ENCODE measurements at places on chromosomes 13 and 19.

DNA sequence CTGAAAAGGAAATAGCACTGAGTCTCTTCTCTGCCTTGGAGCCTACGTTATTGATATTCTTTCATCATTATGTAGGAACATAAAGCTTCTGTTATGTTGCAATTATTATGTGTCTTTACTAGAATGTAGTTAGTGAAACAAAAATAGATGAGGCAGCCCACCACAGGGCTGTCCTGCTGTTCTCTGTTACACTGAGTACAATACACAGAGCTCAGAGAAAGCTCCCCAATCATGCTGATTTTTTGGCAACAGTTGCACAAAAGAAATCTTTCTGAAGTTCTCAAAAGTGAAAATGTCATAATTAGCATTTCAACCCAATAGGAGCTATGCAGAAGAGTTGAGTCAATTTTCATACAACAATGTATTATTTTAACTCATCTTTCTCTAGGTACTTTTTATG, 119.5 kb downstream of the EFNB2 start:
- DNase-seq = no peak

DNA sequence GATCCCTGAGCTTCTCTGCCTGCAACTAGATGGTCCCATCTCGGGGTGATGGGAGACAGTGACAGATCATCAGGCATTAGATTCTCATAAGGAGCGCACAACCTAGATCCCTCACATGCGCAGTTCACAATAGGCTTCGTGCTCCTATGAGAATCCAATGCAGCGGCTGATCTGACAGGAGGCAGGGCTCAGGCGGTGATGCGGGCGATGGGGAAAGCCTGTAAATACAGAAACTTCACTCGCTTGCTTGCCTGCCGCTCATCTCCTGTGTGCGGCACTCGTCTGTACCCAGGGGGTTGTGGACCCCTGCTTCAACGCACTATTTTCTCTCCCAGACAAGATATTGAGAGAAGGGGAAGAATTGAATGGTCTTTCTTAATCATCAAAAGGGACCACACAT, 473.9 kb downstream of the ZNF536 start:
- DNase-seq = no peak

- no peak for DNase-seq
These were observed 14.9 kb upstream of the KIR3DL3 start for GRCh38 chr19:54709212-54709948.

GRCh38 chr13:91563799-91564198, 165.4 kb downstream of the GPC5 start:
- no peak for DNase-seq

DNA sequence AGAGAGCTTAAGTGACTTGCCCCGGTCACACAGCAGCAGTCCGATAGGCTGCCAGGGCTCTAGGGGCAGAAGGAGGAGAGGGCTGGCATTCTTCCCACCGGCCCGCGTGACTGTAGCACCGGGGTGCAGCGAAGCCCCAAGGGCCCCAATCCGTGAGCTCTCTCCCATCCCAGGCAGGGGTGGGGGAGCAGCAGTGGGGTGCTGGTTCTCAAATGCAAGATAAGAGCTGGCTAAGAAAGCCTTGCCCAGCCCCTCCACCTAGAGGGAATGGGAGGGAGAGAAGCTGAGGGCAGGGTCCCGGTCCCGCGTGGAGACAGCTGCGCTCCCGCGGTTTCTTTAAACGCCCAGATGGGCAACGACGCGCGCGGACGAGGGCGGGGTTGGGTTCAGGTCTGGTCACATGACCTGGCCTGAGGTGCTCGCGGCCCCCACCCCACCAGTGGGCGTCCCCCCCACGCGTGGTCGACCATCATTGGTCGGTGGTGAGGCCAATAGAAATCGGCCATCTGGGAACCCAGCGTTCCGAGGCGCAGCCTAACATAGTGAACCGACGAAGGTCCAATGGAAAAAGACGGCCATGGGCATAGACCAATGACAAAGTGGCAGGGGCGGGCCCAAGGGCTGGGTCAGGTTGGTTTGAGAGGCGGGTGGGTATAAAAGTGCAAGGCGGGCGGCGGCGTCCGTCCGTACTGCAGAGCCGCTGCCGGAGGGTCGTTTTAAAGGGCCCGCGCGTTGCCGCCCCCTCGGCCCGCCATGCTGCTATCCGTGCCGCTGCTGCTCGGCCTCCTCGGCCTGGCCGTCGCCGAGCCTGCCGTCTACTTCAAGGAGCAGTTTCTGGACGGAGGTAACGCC, at the start of gene CALR:
CALR (plus strand) TSS at position 683 of the 852 bp plus-strand sequence; CDS start at position 754, 71 bp downstream.
- peak; percentile 100 for DNase-seq

GRCh38 chr13:111239764-111240670, 80.4 kb upstream of the TEX29 start:
- no peak for DNase-seq

DNA sequence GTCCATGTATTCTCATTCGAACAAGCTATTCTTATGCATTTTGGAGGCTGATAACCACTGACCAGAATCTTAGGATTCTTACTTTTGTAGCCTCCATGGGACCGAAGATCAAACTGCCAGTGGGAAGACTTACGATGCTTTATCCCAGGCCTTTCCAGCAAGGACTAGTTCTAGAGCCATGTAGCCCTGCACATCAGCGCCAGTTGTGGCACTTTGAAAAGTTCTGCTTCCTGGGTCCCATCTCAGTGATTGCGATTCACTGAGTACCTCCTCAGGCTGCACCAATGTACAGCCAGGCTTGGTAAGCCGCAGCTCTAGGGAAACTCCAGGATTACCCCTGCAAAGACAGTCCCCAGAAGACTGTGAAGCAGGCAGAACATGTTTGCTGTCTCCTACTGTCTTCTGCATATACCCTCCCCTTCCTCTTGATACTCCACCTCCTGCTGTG, 18.9 kb upstream of the ENOX1 start:
- no peak for DNase-seq

Data from CD4-positive, alpha-beta T cell treated with Interleukin-2 at 100 ng/mL for 4 hours (primary cell).